ENCODE measurements at places on chromosomes 13 and 19.

- peak; percentile 77 for DNase-seq
Measured at GRCh38 chr19:18416778-18417249, 2.4 kb upstream of the SSBP4 start.

DNA sequence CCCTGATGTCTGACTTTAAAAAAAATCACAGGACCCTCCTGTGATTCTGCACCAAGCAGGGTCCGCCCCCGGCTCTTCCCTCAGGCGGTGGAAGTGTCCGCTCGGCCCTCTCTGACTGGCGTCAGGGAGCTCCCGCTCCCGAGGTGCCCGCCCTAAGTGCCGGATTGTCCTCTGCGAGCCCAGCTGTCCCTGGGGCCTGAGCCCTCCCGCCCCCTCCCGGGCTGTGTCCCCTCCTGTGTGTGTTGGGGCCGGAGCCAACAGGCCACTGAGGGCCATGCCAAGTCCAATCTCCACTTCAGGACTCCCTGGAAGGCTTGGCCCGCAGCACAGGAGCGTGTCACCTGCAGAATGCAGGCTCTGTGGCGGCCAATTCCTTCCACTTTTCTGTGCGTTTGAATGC lies 25.4 kb downstream of the MAP2K2 start:
- no peak for DNase-seq

DNA sequence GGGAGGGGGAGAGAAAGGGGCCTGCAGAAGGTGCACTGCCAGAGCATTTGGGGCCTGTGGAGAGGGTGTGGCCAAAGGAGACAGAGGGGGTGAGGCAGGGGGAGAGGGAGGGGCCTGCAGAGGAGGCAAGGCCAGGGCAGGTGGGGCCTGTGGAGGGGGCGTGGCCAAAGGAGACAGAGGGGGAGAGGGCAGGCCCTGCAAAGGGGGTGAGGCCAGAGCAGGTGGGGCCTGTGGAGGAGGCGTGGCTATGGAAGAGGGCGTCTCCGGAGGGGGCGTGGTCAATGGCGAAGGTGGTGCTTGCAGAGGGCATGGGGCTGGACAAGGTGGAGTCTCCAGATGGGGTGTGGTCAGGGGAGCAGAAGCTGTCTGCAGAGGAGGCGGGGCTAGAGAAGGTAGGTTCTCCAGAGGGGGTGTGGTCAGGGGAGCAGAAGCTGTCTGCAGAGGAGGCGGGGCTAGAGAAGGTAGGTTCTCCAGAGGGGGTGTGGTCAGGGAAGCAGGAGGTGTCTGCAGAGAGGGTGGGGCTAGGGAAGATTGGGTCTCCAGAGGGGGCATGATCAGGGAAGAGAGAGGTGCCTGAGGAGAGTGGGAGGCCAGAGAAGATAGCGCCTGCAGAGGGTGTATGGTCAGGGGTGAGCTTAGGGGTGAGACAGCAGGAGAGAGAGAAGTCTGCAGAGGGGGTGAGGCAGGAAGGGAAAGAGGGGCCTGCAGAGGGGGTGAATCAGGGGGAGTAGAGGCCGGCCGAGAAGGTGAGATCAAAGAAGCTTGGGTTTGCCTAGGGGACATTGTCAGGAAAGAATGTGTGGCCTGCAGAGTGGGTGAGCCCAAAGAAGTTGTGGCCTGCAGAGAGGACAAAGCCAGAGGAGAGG lies 3.4 kb downstream of the PRR36 start:
- no peak for DNase-seq

- DNase-seq, result no peak
Measured at GRCh38 chr13:103153466-103153865, 87.2 kb upstream of the SLC10A2 start.

- DNase-seq, result no peak
Measured at GRCh38 chr13:113649212-113649611, 8.8 kb downstream of the ATP4B start.

- no peak for DNase-seq
Measured at GRCh38 chr13:21075011-21075378, 13.6 kb upstream of the LATS2 start.

- DNase-seq, result no peak
Measured at GRCh38 chr19:19533841-19534240, 4.2 kb upstream of the CILP2 start.

GRCh38 chr13:46373623-46374022 lies 13.4 kb downstream of the RUBCNL start:
- no peak for DNase-seq

GRCh38 chr13:65112123-65112522 lies 2118.0 kb downstream of the PCDH9 start:
- no peak for DNase-seq

DNA sequence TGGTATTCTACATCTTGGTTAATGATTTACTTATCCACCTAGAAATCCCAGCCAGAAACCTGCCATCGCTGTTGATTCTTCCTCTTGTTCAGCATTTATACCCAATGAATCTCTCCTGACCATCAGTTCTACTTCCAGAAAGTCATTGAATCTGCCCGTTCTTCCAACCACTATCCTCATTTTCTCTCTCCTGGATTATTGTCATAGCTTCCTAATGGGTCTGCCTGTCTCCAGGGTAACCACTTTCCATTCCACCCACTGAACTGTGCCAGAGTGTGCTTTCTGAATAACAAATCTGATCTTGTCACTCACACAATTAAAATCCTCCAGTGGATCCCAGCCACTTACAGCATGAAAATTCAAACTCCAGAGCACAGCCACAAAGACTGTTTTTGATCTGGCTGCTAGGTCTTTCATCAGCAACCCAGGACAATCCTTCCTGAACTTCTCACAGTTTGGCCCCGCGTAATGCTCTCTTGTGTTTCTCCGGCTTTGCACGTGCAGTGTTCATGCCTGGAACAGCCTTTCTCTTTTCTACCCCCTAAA lies 330.6 kb downstream of the SPRY2 start:
- DNase-seq, result no peak

DNA sequence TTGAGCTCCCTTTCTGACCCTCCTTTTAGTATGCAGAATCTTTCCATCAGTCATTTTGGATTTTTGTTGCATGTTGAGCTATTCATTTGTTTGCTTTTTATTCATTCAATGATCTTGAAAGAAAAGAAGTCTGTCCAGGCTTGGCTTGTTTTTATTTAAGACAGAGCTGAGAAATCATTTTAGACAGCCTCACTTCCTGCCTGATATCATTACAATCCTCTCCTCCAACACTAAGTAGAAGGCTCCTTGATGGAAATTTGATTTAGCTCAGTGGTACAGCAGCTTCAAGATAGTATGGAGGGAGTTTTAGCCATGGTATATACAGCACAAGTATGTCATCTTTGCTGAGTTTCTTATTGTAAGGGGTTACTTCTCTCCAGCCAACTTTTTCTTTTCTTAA lies 28.4 kb downstream of the MBNL2 start:
- no peak for DNase-seq

- no peak for DNase-seq
Measured at GRCh38 chr19:54248016-54248601, 5.5 kb upstream of the LILRA6 start.

DNA sequence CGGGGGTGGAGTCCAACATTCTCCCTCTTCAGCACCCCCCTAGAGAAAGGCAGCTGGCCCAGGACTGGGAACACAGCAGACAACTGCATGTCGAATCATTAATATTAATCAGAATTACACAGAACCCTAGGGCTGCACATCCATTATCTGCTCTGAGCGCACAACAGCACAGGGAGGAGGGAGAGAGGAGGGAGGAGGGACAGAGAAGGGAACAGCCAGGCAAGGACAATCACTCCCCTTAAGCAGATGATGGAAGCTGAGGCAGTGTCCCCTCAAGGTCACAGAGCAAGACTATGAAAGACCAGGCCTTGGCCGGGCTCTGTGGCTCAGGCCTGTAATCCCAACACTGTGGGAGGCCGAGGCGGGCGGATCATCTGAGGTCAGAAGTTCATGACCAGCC lies 25.7 kb downstream of the TLE6 start:
- no peak for DNase-seq

GRCh38 chr13:19156013-19156825 lies 25.4 kb downstream of the TUBA3C start:
- no peak for DNase-seq

- DNase-seq, result no peak
Measured at GRCh38 chr13:92804926-92805325, 421.7 kb upstream of the GPC6 start.

DNA sequence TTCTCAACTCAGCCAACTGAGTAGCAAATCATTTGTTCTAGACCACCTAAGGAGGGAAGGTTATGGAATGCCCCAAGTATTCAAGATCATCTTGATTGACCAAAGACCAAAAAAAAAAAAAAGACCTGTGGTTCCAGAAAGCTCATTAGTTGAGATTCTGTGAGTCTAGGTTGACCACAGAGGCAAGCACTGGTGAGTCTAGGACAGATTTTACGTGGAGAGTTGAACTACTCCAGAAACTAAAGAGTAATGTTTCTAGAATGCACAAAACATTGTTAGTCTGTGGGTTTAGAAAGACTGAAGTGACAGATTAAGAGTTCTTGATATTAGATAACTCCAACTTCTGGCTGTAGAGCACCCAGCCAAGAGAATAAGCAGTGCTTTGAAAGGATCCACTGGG lies 4.0 kb upstream of the CYTH2 start:
- no peak for DNase-seq

DNA sequence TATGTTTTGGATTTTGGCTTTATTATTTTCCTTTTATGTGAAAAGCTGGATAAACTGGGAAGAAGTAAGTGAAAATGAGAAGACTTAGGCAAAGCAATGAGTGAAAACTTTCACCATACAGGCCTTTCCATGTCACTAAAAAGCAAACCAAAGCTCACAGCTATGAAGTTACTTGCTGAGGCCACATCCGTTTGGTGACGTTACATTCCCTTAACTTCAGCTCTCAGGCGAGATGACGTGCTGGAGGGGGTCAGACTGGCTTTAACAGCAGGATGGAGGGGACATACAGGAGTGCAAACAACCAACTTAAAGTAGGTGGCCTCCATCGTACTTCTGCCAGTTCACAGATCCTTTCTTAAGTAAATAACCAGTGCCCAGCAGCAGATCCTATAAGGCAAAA lies 522.3 kb downstream of the MYO16 start:
- DNase-seq, result no peak

GRCh38 chr19:48442116-48443035 lies 3.4 kb upstream of the GRWD1 start:
- DNase-seq, result no peak

GRCh38 chr13:64488731-64489130 lies 2741.4 kb downstream of the PCDH9 start:
- no peak for DNase-seq

DNA sequence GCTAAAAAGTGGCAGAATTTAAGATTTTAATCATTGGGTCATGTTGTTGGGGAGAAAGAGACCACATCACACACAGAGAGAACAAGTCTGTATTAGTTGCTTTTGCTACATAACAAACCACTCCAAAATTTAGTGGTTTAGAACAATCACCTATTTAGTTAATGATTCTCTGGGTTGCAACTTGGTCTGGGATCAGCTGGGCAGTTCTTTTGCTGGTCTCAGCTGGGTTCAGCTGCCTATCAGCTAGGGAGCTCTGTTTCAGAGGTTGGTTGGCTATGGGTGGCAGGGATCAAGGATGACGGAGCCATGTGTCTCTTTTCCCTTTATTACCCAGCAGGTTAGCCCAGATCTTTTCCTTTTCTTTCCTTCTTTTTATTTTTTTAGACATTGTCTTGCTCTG lies 8.9 kb downstream of the PINLYP start:
- no peak for DNase-seq

- DNase-seq, result no peak
Measured at GRCh38 chr19:14023404-14024235, 4.3 kb upstream of the RLN3 start.

DNA sequence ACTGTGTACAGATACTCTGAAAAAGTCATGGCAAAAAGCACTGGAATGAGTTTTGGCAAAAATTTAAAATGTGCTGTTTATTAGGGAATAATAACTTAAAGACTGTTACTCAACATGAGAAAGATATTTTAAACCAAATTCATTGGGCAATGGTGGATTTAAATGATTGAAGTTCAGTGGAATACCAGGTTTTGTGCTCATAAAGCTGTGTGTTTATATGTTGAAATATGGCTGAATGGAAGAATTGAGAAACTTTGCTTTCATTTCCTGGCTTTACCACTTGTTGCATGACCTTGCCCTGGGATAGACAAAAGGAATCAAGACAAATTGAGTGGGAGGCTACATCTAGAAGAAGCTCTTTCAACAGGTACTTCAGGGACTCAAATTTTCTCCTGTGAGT lies 246.4 kb downstream of the GPC5 start:
- no peak for DNase-seq

DNA sequence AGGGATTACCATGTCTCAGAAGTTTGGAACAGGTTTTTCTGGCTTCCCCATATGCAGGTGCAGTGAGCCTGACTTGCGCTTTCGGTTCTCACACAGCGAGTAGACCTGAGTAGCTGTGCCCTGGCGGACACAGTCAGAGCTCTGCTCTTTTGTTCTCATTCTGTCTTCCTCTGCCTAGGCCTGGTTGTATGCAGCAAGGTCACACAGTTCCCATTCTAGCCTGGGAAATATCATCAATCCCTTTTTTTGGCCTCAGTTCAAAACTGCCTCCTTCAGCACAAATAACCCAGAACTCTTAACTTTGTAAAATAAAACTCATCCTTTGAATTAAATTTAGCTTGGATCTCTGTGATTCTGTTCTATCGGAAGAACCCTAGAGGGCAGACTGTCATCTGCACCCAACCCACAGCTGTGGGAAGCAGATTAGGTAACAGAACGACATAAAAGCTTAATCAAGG lies 10.2 kb downstream of the OXGR1 start:
- DNase-seq, result peak; percentile 24

GRCh38 chr13:42398533-42398932 lies 126.6 kb downstream of the AKAP11 start:
- no peak for DNase-seq

DNA sequence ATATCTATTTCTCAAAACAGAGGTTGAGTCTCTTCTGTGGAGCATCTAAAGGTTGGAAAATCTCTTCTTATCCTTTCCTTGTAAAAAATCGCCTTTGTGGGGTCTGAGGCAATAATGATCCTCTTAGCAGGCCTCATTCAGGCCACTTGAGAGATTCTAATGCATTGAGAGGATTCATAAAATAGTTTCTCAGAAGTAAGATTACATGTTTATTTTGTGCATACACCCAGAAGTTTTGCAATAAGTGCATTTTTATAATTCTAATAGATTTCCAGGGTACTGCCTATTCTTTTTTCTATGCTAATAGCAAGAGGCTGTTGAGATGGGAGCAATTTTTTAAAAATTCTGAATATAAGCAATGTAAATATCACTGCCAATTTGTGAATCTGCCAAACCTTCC lies 342.2 kb upstream of the KLF12 start:
- DNase-seq, result no peak

DNA sequence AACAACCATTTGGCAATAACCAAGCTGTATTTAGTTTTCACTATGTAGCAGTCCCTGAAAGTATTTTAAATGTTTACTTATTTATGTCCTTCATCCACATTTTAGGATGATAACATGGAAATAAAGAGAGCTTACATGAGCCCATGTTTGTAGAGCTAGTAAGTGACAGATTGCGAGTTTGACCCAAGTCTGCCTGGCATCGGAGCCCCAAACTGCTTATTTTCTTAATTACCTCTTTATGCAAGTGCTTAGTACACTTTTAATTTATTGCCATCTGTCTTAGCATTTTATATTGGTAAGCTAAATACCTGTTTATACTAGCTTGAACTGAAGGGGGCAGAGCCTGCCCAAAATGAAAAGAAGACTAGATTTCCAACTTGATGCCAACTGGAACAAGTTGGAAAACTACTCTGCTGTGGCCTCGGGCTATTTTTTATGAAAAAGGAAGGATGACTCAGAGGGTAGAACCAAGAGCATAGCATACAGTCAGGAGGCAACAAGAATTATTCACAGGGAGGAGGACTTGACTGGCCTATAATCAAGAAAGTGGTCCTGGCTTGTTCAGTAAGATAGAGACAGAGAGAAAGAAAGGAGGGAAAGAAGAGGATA lies 150.2 kb downstream of the NDFIP2 start:
- DNase-seq, result peak; percentile 50

All from NCI-H1105 treated with DMSO at 0.1 percent for 48 hours (cell line).